Muscle of back (tissue), 13 donors: ENCODE measurements at places on chromosomes 12 and 14. TPM values are rescaled to one million over a fixed set of nuclear protein-coding genes. Genes with fewer than 3 reads are reported as not detected.

GRCh38 chr14:97578982-97579548 lies 781.9 kb downstream of the VRK1 start:
- no peak for DNase-seq

The RDH16 gene
- polyA plus RNA-seq, result 0.15 TPM

The RBP5 gene
- 4.7 TPM for polyA plus RNA-seq

DNA sequence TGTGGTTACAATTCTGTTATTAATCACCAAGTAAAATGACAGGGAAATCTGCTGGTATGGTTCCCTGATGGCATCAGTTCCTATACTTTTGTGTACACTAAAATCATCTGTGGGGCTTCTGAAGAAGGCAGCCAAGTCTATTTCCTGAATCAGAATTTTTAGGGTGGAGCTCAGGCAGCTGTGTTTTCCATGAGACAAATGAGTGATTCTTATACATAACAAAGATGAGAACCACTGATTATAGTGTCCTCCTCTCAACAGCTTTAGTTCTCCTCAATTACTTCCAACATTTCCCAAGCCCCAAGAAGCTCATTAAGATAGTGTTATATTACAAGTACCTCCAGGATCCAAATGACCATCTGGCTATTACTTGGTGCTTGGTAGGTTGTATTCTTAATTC lies 64.5 kb upstream of the USP44 start:
- no peak for DNase-seq

GRCh38 chr14:90475298-90475697 lies 78.5 kb downstream of the CALM1 start:
- DNase-seq, result no peak
